Nephron progenitor cell (in vitro differentiated cells): ENCODE measurements at places on chromosomes 2 and 18.

DNA sequence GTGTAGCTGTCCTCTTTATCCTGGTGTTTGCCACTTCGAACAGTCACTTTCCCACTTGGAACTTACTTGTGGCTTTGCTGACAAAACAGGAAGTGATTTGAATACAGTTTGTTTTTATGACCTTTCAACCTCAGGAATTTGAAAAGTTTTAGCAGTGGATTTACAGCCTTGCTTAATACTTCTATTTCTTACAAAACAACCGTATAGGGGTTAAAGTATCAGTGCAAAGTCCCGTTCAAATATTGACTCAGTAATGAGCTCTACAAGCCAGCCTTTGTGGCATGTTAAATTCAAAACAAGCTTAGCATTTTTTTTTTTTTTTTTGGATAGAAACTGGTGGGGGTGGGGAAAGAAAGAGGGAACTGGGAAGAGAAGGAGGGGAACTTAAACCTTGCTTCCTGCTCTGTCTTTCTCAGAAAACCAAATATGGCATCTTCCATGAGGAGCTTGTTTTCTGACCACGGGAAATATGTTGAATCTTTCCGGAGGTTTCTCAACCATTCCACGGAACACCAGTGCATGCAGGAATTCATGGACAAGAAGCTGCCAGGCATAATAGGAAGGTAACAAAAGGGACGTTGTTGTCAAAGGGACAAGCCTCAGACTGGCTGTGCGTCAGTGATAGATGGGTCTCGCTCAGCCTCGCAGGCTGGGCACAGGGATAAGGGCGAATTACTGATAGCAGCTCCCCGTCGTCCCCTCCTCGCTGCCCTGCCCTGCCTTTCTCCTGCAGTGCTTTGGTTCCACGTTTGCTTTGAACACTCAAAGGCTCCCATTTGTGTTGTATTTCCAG is at the start of gene HNMT:
Gene HNMT, plus strand, starts transcription at position 408 of the 793 bp plus-strand sequence. Its CDS starts 19 bp downstream, at position 427.
- peak within 1 kb of the TSS; percentile 82 for H3K4me3 ChIP-seq
- DNase-seq = peak; percentile 36
- H3K27ac ChIP-seq = peak within 1 kb of the TSS; percentile 97

DNA sequence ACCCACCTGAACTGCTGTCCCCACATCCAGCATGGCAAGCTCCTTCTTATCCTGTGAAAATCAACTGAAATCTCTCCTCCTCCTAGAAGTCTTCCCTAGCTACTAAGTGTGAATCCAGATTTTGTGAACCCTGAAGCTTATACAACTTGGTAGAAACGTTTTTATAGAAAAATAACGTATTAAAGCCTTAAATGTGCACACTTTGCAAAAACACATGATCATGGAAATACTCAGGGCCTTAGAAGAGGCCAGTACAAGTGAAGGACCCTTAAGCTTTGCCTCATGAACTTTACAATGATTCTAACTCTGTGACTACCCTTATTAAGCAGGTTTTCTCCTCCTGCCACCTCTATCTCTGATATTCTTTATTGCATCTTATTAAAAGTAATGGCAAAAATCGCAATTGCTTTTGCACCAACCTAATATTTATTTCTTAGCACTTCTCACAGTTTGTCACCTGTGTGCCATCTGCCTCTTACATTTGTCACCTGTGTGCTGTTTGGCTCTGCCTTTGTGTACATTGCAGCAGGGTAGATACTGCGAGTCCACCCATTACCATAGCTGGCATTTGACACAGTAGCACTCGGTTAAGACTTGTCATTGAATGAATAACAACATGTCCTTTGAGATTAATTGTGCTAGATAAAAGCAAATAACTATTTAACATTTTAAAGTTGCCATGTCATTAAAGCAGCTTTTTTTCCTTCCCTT is 42.2 kb downstream of the FRZB start:
- no peak overlapping the region for H3K4me3 ChIP-seq
- no peak for DNase-seq
- H3K27ac ChIP-seq = no peak overlapping the region
- no peaks in the 10 kb centered on the region for H3K36me3 ChIP-seq
- peaks cover 25% of the 10 kb centered on the region for H3K4me1 ChIP-seq
- peaks cover 8% of the 10 kb centered on the region for H3K27me3 ChIP-seq

- H3K36me3 ChIP-seq = no peaks in the 10 kb centered on the region
- no peak overlapping the region for H3K4me3 ChIP-seq
- no peaks in the 10 kb centered on the region for H3K27me3 ChIP-seq
- DNase-seq = no peak
- peak overlapping the region; percentile 40 for H3K27ac ChIP-seq
- H3K4me1 ChIP-seq = peaks cover 40% of the 10 kb centered on the region
These were observed 137.5 kb downstream of the FMNL2 start for GRCh38 chr2:152472481-152472887.

GRCh38 chr18:70195852-70196434 is 9.5 kb downstream of the RTTN start:
- DNase-seq = peak; percentile 11
- H3K27me3 ChIP-seq = no peaks in the 10 kb centered on the region
- peaks cover 50% of the 10 kb centered on the region for H3K36me3 ChIP-seq
- peaks cover 5% of the 10 kb centered on the region for H3K4me1 ChIP-seq

DNA sequence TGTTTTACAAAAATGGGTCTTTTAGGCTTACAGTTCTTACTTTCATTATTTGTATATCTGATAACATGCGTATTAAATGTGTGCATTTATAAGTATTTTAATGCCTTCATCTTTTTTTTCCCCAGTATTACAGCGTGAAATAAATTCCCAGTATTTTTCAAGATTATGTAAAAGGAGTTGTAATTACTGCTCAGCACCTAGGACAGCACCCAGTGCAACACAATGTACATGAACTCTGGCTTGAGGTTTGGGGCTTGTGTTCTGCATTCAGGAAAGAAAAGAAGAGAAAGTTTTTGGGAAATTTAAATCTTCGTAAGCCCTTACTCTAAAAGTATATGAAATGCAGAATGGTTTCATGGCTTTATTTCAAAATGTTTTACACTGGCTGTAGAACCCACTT is 16.7 kb downstream of the ZNF638 start:
- H3K36me3 ChIP-seq = peaks cover 76% of the 10 kb centered on the region
- peak; percentile 45 for DNase-seq
- no peak overlapping the region for H3K27ac ChIP-seq
- no peaks in the 10 kb centered on the region for H3K27me3 ChIP-seq

DNA sequence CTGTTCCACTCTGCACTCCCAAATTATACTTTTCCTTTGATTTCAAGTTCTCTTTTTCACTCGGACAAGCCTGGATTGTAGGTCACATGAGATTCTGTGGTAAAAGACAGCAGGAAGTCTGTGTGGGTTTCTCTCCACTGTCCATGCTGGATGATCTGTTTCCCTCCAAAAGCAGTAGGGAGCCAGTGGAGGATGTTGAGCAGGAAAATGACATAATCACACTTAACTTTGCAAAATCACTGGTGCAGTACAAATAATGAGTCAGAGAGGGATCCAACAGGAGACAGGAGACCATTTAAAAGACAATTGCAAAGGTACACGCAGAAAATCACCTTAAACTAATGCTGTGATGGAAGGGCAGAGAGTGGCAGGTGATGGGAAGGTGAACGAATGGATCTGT is 301.3 kb downstream of the ZNF407 start:
- H3K4me3 ChIP-seq = no peak overlapping the region
- H3K36me3 ChIP-seq = no peaks in the 10 kb centered on the region

DNA sequence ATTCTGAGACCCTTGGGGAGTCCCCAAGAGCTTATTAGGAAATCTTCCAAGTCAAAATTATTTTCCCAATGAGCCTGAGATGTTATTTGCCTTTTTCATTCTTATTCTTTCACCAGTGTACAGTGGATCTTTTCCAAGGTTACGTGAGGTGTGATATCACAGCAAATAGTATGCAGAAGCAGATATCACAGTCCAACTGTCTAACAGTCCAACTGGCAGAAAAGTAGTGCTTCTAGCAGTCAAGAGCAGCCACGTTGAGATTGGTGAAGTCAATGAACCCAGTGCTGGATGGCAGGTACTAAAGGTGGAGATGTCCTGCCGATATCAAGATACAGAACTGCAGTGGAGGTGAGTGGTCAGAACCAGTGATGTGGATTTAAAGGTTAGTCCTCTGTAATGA is 78.9 kb upstream of the ZNF397 start:
- peaks cover 15% of the 10 kb centered on the region for H3K27me3 ChIP-seq
- no peaks in the 10 kb centered on the region for H3K4me1 ChIP-seq
- no peak overlapping the region for H3K27ac ChIP-seq

DNA sequence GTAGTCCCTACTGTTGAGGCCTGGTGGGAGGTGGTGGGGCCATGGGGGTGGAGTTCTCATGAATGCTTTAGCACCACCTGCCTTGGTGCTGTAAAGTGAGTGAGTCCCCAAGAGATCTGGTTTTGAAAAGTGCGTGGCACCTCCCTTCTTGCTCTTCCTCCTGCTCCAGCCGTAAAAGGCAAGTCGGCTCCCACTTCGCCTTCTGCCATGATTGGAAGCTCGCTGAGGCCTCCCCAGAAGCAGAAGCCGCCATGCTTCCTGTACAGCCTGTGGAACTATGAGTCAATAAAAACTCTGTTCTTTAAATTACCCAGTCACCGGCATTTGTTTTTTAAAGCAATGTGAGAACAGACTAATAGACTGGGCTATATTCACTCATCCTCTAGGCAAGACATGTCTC is 141.3 kb upstream of the ALKAL2 start:
- no peaks in the 10 kb centered on the region for H3K27me3 ChIP-seq
- no peak for DNase-seq
- H3K36me3 ChIP-seq = no peaks in the 10 kb centered on the region
- H3K4me1 ChIP-seq = peaks cover 10% of the 10 kb centered on the region
- H3K4me3 ChIP-seq = no peak overlapping the region

DNA sequence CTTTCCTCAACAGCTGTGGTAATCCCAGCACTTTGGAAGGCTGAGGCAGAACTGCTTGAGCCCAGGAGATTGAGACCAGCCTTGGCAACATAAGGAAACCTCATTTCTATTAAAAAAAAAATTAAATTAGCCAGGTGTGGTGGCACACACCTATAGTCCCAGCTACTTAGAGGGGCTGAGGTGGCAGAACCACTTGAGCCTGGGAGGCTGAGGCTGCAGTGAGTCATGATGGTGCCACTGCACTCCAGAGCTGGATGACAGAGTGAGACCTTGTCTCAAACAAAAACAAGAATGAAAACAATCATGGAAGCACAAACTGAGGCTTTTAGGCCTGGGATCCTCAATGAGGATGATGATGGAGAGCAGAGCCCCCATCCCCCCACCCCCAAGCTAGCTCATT is 19.8 kb downstream of the GAREM1 start:
- peaks cover 6% of the 10 kb centered on the region for H3K4me1 ChIP-seq
- no peaks in the 10 kb centered on the region for H3K36me3 ChIP-seq
- no peak overlapping the region for H3K4me3 ChIP-seq
- no peaks in the 10 kb centered on the region for H3K27me3 ChIP-seq

GRCh38 chr2:233470839-233471238 is 95.7 kb downstream of the USP40 start:
- peaks cover 2% of the 10 kb centered on the region for H3K4me1 ChIP-seq
- H3K27ac ChIP-seq = no peak overlapping the region
- DNase-seq = no peak
- peaks cover 3% of the 10 kb centered on the region for H3K27me3 ChIP-seq
- H3K4me3 ChIP-seq = no peak overlapping the region
- H3K36me3 ChIP-seq = peaks cover 64% of the 10 kb centered on the region

- H3K27me3 ChIP-seq = no peaks in the 10 kb centered on the region
- no peak overlapping the region for H3K4me3 ChIP-seq
- no peak for DNase-seq
- peaks cover 31% of the 10 kb centered on the region for H3K36me3 ChIP-seq
- H3K4me1 ChIP-seq = peaks cover 39% of the 10 kb centered on the region
These were observed 24.4 kb downstream of the NFE2L2 start for GRCh38 chr2:177239932-177240630.

DNA sequence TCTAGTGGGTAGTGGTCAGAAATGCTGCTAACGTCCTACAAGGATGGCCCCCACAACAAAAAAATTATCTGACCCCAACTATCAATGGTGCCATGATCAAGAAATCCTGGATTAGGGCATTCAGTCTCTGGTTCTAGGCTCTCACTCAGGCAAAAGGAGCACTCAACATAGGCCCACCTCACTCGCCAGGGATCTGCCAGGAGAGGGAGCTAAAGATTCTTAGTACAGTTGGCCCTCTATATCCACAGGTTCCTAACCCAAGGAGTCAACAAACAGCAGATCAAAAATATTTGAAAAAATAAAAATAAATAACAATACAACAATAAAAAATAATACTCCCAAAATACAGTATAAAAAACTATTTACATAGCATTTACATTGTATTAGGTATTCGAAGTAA is 10.0 kb downstream of the SLC4A5 start:
- H3K27ac ChIP-seq = no peak overlapping the region
- H3K4me1 ChIP-seq = no peaks in the 10 kb centered on the region
- DNase-seq = peak; percentile 18
- no peaks in the 10 kb centered on the region for H3K36me3 ChIP-seq

DNA sequence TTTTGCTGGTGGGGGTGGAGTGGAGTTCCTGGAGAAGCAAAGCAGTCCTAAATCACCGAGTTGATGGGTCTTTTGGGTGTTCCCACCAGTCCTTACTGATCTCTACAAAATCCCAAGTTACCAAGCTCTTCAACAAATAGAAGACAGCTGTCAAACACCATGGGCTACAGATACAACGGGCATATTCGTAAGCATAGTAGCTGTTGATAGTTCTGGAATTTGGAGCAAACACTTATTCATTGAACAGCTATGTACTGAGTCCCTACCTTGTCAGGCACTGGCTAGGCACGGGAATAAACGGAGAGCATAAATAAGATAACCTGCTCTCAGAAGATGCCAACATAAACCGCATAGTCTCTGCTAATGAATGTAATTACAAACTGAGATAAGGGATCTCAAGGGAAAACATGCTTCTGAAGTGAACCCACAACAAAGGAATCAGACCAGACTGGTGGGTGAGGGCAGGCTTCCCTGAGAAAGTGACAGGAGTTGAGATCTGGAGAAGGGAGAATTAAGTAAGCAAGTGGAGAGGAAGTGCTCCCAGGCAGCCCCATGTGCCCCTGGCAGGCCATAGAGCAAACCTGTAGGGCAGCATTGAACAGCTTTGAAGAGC is 947 bp upstream of the ANKRD44 start:
- no peaks in the 10 kb centered on the region for H3K36me3 ChIP-seq
- no peak overlapping the region for H3K27ac ChIP-seq
- H3K4me3 ChIP-seq = peak overlapping the region; percentile 82

DNA sequence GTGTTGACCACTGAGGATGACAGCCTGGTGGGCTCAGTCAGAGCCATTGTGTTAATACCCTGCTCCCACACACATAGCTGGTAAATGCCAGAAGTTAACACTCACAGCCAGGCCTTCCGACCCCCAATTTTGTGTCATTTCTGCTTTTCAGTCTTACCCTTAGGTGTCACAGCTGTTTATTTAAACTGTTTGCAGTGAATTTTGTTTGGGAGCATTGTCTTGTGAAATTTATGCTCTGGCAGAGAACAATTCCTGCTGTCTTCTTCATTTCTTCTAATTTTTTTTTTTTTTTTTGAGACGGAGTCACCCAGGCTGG is 8.2 kb downstream of the LPIN1 start:
- H3K27ac ChIP-seq = peak overlapping the region; percentile 93
- H3K27me3 ChIP-seq = peaks cover 4% of the 10 kb centered on the region
- no peak overlapping the region for H3K4me3 ChIP-seq
- DNase-seq = no peak
- H3K36me3 ChIP-seq = peaks cover 28% of the 10 kb centered on the region
- H3K4me1 ChIP-seq = peaks cover 83% of the 10 kb centered on the region
